ENCODE measurements at places on chromosomes 16 and 17.
A peak's percentile ranks its signal among the peaks of the same experiment; 100 is the strongest.

DNA sequence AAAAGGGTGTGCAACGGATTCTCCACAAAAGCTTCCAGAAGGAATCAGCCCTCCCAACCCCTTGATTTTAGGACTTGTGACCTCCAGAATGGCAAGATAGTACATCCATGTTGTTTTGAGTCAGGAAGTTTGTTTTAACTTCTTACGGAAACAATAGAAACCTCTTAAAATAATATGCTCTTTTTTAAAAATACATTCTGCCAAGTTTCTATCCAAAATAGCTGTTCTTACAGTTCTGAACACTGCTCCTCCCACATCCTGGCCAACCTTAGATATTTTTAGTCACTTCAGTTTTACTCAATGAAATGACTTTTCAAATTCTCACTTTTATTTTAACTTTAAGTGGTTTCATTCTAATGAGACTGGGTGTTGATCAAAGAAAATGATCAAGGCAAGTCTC, 156.4 kb downstream of the ZNF18 start:
- DNase-seq, result no peak

GRCh38 chr16:30786115-30786935, 680 bp downstream of the ZNF629 start:
- no peak for DNase-seq

- DNase-seq, result no peak
Observed at GRCh38 chr16:79740252-79740651, 139.7 kb upstream of the MAF start.

DNA sequence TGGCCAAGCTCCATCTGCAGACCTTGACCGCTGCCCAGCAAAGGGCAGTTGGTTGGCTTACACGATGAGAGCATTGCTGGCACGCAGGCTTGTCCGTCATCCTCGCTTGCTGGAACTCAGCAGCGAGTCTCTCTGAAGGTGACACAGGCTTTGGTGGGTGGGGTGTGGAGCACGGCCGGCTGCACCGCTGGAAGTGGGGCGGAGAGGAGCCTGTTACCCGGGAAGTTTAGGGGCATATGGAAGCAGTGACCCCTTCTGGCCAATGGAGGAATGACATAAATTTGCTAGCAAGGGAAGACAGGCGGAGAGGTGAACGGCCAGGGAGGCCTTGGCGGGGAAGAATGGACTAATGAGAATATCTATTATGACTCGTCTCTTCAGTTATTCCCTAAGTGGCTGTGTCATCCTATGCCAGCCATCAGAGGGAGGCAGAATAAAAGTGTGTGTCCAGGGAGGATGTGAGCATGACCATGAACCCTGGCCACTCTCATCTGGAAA, 65.9 kb upstream of the SDK2 start:
- DNase-seq, result peak; percentile 49

DNA sequence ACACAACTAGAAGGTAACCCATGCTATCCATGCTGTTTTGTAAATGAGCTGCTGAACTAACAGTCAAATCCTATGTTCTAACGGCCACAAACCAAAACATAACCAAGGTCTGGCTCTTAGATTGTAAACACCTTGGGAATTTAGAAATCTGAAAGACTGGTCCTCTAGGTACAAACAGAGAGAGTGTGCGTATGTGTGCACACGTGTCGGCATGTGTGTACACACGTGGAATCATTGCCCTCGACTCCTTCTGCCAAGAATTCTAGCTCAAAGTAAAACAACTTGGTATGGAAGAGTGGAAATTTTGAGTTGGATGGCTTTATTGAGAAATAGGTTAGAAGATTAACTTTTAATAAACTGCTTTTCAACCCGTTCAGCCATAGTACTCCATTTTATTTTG, 18.1 kb upstream of the GHDC start:
- no peak for DNase-seq

DNA sequence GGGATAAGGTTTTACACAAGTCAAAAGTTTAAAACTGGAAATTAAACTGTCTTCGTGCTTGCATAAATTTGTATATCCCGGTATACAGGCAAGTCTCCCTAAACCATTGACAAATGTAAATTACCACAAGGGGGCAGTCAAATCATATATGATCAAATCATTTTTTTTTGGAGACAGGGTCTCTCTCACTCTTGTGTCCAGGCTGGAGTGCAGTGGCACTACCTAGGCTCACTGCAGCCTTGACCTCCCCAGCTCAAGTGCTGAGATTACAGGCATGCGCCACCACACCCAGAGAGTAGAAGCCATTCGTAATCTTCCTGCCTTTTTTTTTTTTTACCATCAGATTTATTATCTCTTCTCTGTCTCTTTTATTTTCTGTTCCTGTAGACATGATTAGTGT, 18.5 kb downstream of the TOP2A start:
- DNase-seq, result peak; percentile 49

GRCh38 chr16:11585460-11586377, 1.0 kb downstream of the LITAF start:
- peak; percentile 40 for DNase-seq

- peak; percentile 82 for DNase-seq
Observed at GRCh38 chr17:67434061-67434525, 57.0 kb downstream of the PITPNC1 start.

DNA sequence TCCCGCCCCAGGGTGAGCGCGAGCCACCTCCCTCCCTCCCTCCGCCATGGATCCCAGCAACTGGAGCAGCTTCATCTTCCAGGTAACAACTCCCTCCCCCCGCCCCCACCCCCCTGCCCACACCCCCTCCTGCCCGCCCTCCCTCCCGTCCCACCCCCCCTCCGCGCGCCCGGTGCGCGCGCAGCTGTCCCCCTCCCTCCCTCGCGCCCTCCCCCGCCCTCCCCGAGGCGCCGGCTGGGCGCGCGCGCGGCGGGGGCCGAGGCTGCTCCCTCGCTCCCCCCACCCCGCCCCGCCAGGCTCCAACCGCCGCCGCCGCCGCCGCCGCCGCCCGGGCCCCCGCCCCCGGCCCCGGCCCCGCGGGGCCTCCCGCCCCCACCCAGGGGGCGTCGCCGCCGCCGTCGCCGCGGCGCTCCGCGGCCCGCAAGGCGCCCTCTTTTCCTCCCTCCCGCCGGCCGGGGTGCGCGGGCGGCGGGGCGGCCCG, at the start of gene MAZ:
Gene MAZ, plus strand, starts transcription at position 431 of the 481 bp plus-strand sequence. CDS start 173 bp downstream, outside the sequence.
- no peak for DNase-seq

GRCh38 chr17:39700148-39700987, 504 bp downstream of the ERBB2 start:
- no peak for DNase-seq
